ENCODE measurements at places on chromosomes 2 and 18. TPM values are rescaled to one million over a fixed set of nuclear protein-coding genes. Genes with fewer than 3 reads are reported as not detected.

DNA sequence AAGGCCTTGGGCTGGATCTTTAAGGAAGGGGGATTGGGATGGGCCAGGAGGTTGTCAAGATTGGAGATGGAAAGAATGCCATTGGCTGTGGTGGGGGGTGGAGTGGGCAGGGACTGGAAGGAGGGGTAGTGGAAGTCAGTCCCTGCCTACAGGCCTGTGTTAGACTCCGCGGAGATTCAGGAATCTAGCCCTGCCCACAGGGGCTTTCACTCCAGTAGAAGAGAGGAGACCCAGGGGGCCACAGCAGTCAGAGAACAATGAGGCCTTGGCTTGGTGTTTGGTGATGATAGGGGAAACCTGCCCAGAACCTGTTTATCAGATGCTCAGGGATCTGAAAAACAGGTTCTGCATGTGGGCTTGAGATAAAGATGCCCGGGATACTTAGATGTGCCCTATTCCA lies 6.1 kb downstream of the STEAP3 start:
- no peaks in the 10 kb centered on the region for H3K4me1 ChIP-seq
- no peaks in the 10 kb centered on the region for H3K36me3 ChIP-seq
- H3K4me3 ChIP-seq, result no peak overlapping the region
- no peak for DNase-seq
- H3K27me3 ChIP-seq, result no peaks in the 10 kb centered on the region
- no peak overlapping the region for H3K27ac ChIP-seq

- H3K27ac ChIP-seq, result no peak overlapping the region
- no peaks in the 10 kb centered on the region for H3K27me3 ChIP-seq
- no peak for DNase-seq
Observed at GRCh38 chr2:71474744-71475397, 21.5 kb downstream of the DYSF start.

DNA sequence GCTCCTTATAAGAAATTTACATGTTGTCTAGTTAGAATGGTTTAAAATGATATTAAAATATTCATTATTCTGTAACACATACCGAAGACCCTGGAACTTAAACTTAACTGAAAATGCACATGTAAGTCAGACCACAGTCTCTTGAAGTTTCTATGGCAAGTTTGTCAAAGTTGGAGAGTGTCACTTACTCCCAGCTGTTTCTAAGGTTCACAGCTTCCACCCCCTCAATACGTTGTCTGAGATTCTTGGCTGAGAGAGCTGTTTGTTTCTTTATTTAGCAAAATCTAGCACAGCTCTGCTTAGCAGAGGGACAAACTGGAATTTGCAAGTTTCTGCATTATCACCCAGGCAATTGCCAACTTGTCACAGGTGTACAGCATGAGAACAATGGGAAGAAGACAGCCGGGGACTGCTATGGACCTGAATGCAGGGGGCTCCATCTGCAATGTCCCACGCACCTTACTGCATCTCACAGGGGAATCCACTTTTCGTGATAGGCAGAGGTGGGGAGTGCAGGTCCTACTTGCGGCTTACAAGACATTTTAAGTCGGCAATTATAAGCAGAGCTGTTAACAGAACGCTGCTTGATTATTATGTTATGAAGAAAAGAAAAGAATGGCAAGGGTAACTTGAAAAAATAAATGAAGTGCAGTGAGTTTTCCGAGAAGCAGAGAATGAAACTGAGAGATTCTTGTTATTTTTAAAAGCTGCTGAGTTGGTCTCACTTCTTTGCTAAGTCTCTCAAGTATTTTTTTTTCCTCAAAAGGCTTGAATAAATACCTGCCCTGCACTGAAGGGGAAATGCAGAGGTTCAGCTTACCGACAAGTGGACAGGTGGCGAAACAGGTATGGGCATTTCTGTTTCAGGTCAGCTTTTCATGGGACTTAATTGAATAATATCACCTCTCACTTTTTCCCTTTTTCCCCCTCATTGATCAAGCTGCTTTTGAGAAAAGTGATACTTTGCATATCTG lies 1072.1 kb upstream of the FANCL start:
- no peaks in the 10 kb centered on the region for H3K36me3 ChIP-seq
- no peak overlapping the region for H3K4me3 ChIP-seq
- no peaks in the 10 kb centered on the region for H3K4me1 ChIP-seq
- no peaks in the 10 kb centered on the region for H3K27me3 ChIP-seq
- DNase-seq, result no peak

DNA sequence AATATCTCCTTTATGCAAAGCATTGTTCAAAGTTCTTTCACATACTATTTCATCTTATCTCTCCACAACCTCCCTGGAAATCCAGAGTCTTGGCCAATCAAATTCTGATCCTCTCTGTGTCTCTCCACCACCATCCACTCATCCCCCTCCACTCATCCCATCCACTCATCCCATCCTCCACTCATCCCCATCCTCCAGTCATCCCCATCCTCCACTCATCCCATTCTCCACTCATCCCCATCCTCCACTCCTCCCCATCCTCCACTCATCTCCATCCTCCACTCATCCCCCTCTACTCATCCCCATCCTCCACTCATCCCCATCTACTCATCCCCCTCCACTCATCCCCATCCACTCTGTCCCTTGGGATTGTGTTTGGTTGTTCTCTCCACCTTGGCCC lies 101.1 kb downstream of the BCL2 start:
- no peaks in the 10 kb centered on the region for H3K27me3 ChIP-seq
- H3K4me3 ChIP-seq, result no peak overlapping the region
- no peak overlapping the region for H3K27ac ChIP-seq
- no peak for DNase-seq

DNA sequence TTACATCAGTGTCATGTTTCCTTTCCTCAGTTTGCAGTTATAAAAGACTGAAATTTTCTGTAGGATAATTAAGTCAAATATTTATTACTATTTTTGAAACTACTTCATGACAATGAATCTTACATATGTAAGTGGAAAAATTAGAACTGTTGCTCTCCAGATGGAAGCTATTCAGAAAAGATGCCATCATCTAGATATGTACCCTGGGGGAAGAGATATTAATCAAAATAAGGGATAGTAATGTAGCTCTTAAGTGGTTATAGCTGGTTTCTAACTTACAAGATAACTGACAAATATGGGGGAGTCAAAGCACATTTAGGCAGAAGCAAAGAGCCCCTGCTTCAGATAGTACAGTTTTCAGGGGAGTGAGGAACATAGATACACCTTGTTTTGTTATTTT lies 38.1 kb upstream of the PAX3 start:
- no peak for DNase-seq
- H3K4me3 ChIP-seq, result no peak overlapping the region
- no peaks in the 10 kb centered on the region for H3K4me1 ChIP-seq
- H3K27me3 ChIP-seq, result no peaks in the 10 kb centered on the region

GRCh38 chr2:8087480-8087840 lies 594.4 kb upstream of the ID2 start:
- H3K36me3 ChIP-seq, result no peaks in the 10 kb centered on the region
- no peak for DNase-seq
- no peak overlapping the region for H3K4me3 ChIP-seq
- H3K27ac ChIP-seq, result no peak overlapping the region
- H3K4me1 ChIP-seq, result no peaks in the 10 kb centered on the region

GRCh38 chr2:98408155-98408554 lies 36.5 kb upstream of the INPP4A start:
- H3K27me3 ChIP-seq, result no peaks in the 10 kb centered on the region
- no peak for DNase-seq
- no peaks in the 10 kb centered on the region for H3K36me3 ChIP-seq
- no peak overlapping the region for H3K27ac ChIP-seq
- H3K4me1 ChIP-seq, result no peaks in the 10 kb centered on the region

DNA sequence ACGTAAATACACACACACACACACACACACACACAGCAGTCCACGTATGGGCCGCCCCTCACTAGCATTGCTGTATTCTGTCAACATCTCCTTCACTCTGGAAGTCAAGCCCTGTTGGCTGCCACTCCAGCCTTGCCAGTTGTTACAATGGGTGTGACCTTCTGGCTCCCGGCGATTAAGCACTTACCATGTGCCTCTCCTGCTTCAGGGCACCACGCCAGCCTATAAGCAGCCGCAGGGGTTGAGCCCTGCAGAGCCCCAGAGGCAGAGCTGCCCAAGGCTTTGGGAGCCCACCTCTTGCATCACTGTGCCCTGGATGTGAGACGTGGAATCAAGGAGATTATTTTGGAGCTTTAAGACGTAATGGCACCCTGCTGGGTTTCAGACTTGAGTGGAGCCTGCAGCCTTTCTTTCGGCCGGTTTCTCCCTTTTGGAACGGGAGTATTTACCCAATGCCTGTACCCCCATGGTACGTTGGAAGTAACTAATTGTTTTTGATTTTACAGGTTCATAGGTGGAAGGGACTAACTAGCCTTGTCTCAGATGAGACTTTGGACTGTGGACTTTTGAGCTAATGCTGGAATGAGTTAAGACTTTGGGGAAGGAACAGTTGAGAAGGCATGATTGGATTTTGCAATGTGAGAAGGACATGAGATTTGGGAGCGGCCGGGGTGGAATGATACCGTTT lies 54.5 kb upstream of the ROCK2 start:
- DNase-seq, result no peak
- no peaks in the 10 kb centered on the region for H3K4me1 ChIP-seq
- H3K27ac ChIP-seq, result no peak overlapping the region
- no peaks in the 10 kb centered on the region for H3K36me3 ChIP-seq
- no peaks in the 10 kb centered on the region for H3K27me3 ChIP-seq

- H3K27ac ChIP-seq, result no peak overlapping the region
- no peak overlapping the region for H3K4me3 ChIP-seq
- H3K36me3 ChIP-seq, result no peaks in the 10 kb centered on the region
- no peaks in the 10 kb centered on the region for H3K27me3 ChIP-seq
- no peak for DNase-seq
Observed at GRCh38 chr2:30655211-30655610, 152.0 kb downstream of the CAPN13 start.

ASPRV1 gene
- total RNA-seq, result 4.4 TPM

DNA sequence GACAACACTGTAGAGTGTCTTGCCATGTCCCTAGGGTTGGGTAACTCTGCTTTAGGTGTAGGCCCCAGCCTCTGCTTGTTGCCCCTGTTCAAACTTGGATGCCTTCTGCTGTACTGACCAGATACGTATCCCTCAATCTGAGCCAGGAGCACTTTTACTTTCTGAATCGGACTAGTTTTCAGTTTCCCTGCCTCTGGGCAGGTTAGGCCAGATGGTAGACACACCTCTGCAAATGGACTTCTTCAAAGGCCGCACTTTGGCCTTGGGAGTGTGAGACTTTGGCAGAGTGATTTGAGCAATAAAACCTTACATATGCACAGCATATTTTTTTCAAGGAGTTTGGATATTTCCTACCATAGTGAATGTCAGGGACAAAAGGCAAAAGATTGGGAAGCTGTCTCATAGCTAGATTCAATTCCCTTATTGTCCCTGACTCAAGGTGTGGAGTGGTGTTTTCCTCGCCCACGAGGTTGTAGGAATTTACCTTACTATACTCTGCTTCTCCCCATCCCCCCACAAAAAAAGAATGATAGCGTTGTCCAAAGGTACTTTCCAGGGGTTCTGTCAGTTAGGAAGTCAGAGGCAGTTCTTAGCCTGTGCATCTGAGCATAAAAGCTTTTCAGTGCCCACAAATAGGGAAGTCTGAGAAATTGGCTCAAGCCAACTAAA lies 15.3 kb upstream of the PARD3B start:
- H3K27ac ChIP-seq, result no peak overlapping the region
- H3K27me3 ChIP-seq, result no peaks in the 10 kb centered on the region
- no peak for DNase-seq
- no peaks in the 10 kb centered on the region for H3K4me1 ChIP-seq
- no peak overlapping the region for H3K4me3 ChIP-seq
- no peaks in the 10 kb centered on the region for H3K36me3 ChIP-seq

DNA sequence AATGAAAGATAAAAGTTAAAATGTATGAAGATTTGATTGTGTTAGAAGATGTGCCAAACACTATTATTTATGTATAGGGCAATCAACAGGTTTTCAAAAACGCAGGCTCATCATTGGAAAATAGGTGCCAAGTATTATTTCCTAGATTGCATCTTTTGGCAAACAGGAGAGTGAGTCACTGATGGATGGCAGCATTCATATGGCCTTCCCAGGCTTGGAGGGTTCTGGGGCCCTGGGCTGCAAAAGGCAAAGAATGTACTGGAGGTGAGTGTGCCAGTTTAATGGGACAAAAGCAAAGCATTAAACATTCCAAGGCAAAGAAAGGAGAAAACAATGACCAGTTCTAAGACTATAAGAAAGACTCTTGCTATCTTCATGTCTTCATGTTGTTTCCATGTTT lies 379.4 kb downstream of the RIT2 start:
- H3K4me1 ChIP-seq, result no peaks in the 10 kb centered on the region
- no peak for DNase-seq
- H3K36me3 ChIP-seq, result no peaks in the 10 kb centered on the region
- no peak overlapping the region for H3K27ac ChIP-seq

GRCh38 chr2:76073992-76074604 lies 363.4 kb upstream of the GCFC2 start:
- H3K27me3 ChIP-seq, result no peaks in the 10 kb centered on the region
- no peak overlapping the region for H3K4me3 ChIP-seq
- no peaks in the 10 kb centered on the region for H3K4me1 ChIP-seq

- DNase-seq, result no peak
- no peaks in the 10 kb centered on the region for H3K27me3 ChIP-seq
- H3K36me3 ChIP-seq, result no peaks in the 10 kb centered on the region
- H3K4me3 ChIP-seq, result no peak overlapping the region
- H3K27ac ChIP-seq, result no peak overlapping the region
- no peaks in the 10 kb centered on the region for H3K4me1 ChIP-seq
Observed at GRCh38 chr2:179751163-179751809, 110.1 kb downstream of the ZNF385B start.

DNA sequence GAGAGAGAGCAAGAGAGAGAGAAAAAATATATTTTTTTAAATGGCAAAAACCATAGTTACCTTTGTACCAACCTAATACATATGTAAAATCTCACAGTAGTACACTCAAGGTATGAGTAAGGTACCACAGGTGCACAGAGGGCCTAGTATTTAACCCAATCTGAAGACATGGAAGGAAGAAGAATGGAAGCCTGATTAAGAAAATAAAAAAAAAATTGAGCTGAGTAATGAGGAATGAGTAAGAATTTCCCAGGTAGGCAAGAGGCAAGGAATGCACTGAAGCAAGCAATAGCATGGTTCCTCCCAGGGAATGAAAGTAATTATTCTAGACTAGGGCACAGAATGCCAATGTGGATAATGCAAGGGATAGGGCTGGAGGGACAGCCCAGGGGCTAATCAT lies 294.2 kb downstream of the FIGN start:
- no peaks in the 10 kb centered on the region for H3K27me3 ChIP-seq
- no peaks in the 10 kb centered on the region for H3K36me3 ChIP-seq
- H3K4me1 ChIP-seq, result no peaks in the 10 kb centered on the region
- no peak overlapping the region for H3K27ac ChIP-seq
- H3K4me3 ChIP-seq, result no peak overlapping the region

KIF3C gene
- total RNA-seq, result 5.3 TPM

GPR45 gene
- not detected for total RNA-seq

CTAGE1 gene
- not detected for total RNA-seq

DNA sequence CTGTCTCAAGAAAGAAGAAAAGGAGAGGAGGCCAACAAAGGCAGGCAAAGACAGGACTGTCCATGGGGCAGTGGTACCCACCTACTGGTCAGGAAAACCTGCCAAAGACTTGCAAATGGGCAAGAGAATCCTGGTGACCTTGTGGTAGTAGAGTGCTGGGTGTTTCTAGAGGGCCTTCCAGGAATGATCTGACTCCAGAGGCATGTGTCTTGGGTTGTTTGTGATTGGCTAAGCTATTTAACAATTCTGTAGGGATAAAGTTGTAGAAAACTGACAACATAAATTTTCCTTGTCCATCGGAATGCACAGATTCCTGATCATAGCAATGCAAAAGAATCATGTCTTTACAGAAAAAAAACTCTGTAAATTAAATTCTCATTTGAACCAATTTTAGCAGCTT lies 68.5 kb upstream of the ZNF532 start:
- H3K36me3 ChIP-seq, result no peaks in the 10 kb centered on the region
- DNase-seq, result no peak
- no peaks in the 10 kb centered on the region for H3K27me3 ChIP-seq
- no peak overlapping the region for H3K4me3 ChIP-seq
- no peaks in the 10 kb centered on the region for H3K4me1 ChIP-seq
- H3K27ac ChIP-seq, result no peak overlapping the region

IRS1 gene
- 12.4 TPM for total RNA-seq

KRTCAP3 gene
- 1.9 TPM for total RNA-seq

LOXHD1 gene
- not detected for total RNA-seq
